MG63 (cell line): ENCODE measurements at places on chromosomes 13 and 19. TPM values are rescaled to one million over a fixed set of nuclear protein-coding genes. Genes with fewer than 3 reads are reported as not detected.

GRCh38 chr19:6057651-6058517 is 52.4 kb downstream of the RFX2 start:
- no peak for DNase-seq

DNA sequence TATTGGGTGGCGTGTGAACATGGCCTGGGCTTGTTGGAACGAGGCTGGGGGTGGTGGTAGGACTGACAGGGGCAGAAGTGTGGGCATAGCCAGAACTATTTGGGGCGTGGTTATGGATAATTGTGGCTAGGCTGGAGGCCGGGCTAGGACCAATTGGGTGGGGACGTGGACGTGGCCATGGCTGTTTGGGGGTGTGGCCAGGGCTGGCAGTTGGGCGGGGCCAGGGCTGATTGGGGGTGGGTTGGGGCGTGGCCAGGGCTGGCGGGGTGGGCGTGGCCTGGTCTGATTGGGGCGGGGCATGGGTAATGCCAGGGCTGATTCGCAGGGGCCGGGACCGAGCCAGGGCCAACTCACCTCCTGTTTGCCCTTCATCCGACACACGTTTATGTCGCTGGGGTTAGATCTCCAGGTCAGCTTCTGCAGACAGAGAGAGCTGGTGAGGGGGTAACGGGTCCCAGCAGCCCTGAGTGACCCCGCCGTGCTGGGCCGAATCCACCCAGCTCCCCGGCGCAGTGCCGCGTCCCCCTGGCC is 2.8 kb downstream of the SEMA6B start:
- peak; percentile 43 for DNase-seq

DNA sequence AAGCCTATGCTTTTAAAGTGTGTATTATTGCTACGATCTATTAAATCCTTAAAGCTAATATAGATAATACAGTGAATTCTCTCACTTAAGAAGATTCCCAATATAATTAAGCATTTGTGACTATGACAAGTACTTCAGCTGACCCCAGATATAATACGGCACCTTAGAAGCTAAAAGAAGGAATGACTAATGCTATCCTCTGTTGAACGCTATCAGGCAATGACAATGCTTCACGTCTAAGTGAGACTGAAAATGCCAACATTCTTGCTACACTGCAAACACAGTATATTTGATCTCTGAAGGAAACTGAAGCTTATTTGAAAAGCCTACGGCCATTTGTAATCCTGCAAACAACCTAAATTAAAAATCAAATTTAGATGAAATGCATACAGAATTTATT is 19.7 kb downstream of the VWA8 start:
- no peak for DNase-seq

The MEIOSIN gene
- 0.99 TPM in 1 of 2 replicates, not detected in the other for total RNA-seq

DNA sequence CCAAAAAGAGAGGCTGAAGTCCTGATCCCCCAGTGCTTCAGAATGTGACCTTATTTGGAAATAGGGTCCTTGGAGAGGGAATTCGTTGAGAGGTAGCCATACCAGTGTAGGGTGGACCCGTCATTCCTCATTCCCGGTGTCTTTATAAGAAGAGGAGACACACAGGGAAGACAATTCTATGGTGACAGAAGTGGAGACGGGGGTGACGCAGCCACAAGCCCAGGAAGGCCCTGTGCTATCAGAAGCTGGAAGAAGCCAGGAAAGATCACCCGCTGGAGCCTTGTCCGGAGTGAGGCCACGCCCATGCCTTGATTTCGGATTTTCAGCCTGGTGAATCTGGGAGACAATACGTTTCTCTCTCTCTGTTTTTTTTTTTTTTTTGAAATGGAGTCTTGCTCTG is 2.6 kb upstream of the MYPOP start:
- DNase-seq: no peak

The CNMD gene
- not detected in 2 replicates for total RNA-seq

The FGF21 gene
- total RNA-seq: not detected in 2 replicates

- DNase-seq: no peak
Observed at GRCh38 chr19:47891622-47891922, 5.5 kb upstream of the SULT2A1 start.
